ENCODE measurements at places on chromosomes 2 and 18.

GRCh38 chr2:158021226-158021625 lies 80.5 kb upstream of the UPP2 start:
- no peak for DNase-seq

- DNase-seq: no peak
Measured at GRCh38 chr2:239274391-239275043, 126.3 kb downstream of the HDAC4 start.

- DNase-seq: no peak
Measured at GRCh38 chr2:174005801-174006419, 40.7 kb upstream of the SP3 start.

DNA sequence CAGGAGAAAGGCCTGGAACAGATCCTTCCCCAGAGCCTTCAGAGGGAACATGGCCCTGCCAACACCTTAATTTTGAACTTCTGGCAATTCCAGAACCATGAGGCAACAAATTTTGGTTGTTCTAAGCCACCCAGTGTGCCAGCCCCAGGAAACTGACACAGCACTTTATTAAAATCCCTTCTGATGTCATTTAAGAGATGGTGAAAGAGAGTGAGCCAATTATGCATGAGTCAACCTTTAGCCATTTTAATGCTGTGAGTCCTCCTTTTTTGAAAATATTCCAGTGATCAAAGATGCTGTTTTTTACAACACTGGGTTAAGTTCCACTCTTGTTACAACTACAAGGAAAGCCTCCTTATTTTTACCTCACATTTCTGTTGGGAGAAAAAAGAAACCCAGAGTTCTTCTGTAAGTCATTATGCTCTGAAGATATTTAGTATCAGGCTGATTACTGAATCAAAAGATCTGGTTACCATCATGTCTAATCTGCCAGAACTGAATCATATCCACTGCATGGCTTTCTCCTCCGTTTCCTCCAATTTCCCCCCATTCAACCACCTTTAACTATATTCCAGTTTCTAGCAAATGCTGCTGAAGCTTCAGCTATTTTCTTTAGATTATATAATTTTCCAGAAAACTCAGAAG lies 235.4 kb downstream of the TXNL1 start:
- no peak for DNase-seq

DNA sequence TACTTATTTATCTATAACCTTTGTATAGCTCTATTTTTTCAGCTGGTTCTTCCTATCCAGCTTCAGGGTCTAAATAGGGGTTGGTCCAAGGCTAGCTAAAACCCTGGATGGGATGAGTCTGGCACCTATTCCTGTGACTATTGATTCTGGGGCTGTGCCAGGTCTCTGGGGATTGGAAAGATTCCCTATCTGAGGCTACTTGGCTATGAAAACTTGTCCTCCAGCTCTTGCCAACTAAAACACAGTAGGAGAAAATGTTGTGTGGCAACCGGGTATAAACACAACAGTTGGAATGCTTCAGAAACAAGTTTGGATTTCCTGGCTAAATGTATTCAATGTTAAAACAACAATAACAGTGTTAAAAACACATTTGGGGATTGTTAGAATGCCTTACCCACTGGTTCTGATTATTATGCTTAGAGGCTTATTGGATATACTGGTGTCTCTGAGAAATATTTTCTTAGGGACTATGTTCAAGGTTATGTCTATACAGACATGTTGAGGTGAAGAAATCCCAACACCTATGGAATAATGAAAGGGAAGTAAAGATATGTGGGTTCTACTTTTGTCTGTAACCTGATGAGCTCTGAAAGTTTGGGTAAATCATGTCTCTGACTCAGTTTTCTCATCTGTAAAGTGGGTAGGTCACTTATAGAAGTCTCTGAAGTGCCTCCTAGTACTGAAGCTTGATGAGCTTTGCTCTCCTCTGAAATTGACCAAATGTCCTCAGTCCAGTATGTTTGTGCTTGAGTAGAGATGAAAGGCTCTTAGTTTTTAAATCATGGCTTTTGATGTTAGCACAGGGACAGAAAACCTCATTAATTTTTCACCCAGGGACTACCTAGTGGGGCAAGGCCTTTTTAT lies 460.7 kb downstream of the MTX2 start:
- no peak for DNase-seq

DNA sequence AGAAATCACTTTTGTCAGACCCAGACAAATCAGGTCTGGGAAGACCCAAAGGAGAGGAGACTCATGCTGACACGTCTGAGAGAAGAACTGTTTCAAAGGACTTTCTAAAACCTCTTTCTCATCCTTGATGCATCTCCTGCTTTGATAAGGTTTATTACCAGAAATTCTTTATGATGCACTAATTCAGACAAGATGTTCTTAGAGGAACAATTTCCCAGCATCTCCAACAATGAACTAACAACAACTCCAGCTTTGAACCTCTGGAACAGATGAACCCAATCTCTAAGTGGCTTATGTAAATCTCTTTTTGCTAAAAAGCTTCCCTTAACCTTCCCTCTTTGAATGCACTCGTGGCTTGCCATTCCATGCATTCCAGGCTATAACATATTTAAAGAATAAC lies 15.9 kb upstream of the SERPINB11 start:
- no peak for DNase-seq

- no peak for DNase-seq
Measured at GRCh38 chr2:236577481-236578410, 8.1 kb downstream of the ACKR3 start.

DNA sequence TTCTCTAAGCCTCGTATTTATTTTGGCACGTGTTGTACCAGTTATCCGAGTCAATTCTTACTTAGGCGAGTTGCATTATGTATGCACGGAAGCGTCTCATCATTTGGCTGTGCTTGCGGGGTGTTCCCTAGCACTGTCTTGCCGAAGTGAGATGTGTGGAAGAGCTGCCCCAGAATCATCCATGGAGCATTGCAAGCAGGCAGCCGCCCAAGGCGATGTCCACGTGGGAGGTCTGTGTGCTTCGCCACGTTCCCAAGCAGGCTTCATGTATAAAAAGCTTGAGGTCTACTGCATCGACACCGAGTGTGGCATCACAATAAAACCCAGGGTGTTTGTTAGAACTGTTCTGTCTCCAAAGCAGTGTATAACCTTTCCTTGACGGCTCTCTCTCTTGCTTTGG lies 849.9 kb downstream of the DCDC2C start:
- DNase-seq: no peak

- DNase-seq: no peak
Measured at GRCh38 chr2:232018181-232018580, 56.7 kb downstream of the DIS3L2 start.

DNA sequence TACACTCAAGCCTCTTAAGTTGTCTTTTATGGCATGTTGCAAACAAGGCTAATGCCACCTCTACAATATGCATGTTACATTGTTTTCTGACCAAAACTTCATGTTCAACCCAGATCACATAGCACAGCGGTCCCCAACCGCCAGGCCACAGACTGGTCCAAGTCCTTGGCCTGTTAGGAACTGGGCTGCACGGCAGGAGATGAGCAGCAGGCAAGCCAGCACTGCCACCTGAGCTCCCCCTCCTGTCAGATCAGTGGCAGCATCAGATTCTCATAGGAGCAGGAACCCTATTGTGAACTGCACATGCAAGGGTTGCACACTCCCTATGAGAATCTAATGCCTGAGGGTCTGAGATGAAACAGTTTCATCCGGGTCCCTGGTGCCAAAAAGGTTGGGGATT lies 324.8 kb upstream of the CHAC2 start:
- no peak for DNase-seq

DNA sequence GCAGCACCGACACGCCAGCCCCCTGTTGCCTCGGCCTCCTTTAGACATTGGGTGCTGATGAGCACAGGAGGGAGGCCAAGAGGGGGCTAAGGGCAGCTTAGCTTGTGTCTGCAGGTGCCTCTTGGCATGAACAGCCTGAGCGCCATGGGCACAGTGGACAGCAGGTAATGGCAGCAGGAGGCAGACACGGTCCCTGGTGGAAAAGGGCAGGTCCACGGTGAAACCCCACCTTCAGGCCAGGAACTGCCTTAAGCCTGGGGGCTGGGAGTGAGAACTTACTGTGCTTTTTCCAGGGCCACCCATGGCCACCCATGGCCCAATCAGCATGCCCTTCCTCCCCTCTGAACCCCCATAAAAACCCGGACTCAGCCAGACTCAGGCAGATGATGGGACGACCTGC lies 633.4 kb upstream of the TMEFF2 start:
- no peak for DNase-seq

DNA sequence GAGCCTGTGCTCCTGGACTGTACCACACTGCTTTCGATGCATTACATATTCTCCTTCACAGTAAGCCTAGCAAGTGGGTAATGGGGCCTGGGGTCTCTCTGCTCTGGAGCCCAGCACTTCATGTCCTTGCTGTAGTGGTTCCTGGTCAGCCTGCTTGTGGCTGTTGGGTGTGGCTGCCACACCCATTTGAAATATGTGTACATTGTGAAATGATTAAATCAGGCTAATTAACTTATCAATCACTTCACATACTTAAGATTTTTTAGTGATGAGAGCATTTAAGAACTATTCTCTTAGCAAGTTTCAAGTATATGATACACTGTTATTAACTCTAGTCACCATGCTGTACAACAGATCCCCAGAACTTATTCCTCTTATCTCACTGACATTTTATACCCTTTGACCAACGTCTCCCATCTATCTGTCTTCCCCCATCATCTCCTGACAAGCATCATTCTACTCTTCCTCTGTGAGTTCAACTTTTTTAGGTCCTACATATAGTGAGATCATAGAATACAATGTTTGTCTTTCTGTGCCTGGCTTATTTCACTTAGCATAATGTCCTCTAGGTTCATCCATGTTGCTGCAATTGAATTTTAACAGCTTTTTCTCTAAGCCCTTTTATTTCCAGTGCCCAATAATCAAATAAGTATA lies 92.1 kb downstream of the LYPD6 start:
- no peak for DNase-seq

GRCh38 chr2:224038049-224038829 lies 847 bp downstream of the SERPINE2 start:
- DNase-seq: peak; percentile 70

DNA sequence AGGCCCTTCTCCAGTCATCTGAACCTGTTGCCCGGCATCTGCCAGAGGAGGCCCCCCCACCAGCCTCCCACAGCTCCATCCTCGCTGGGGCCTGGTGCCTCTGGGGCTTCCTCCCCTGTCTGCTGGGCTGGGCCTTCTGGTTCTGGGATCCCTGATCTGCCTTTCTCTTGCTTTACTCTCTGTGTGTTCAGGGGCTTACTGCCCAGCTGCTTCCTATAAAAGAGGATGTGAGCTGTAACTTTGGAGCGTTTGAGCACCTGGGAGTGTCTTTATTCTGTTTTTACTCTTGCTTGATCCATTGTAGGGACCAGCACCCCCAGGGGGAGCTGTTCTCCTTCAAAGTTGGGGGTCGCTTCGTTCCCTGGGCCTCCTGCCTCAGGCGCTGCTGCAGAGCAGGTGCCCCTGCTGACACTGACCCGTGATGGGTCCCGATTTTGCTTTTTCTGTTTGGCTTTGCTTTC lies 23.1 kb upstream of the FAHD2A start:
- no peak for DNase-seq

- no peak for DNase-seq
Measured at GRCh38 chr2:5111581-5111980, 580.6 kb upstream of the SOX11 start.

GRCh38 chr2:48545244-48545643 lies 15.3 kb downstream of the STON1 start:
- no peak for DNase-seq

GRCh38 chr2:235803028-235803427 lies 309.2 kb downstream of the AGAP1 start:
- no peak for DNase-seq

- DNase-seq: no peak
Measured at GRCh38 chr2:43897492-43897891, 58.7 kb downstream of the ABCG8 start.

GRCh38 chr18:49400398-49401072 lies 59.9 kb downstream of the DYM start:
- DNase-seq: no peak

DNA sequence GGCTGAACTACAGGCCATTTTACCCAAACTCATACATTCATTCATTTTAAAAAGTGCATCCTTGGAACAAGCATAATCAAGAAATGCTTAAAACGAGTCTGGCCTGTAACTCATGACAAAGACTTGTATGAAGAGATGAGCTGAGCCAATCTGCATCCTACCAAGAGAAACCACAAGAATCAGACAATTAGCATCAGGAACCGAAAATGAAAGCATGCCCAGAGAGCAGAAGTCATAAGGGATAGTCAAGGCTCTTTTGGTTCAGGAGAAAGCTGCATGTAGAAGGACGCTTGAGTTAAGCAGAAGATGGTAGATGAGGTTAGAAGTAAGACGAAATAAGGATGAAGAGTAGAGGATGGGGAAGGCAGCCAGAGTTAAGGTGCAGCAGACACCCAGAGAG lies 137.0 kb upstream of the CTNNA2 start:
- no peak for DNase-seq

DNA sequence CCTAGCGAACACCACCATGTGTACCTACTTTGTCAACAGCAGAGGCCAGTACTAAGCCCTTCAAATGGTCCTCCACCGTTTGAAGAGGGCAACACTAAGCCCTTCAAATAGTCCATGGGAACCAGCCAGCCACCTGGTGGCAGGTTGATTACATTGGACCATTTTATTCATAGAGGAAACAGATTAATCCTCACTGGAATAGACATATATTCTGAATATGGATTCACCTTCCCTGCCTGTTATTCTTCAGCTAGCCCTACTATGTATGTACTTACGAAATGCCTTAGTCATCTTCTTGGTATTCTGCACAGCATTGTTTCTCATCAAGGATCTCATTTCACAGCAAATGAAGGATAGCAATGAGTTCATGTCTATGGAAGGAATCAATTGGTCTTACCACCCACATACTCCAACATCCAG lies 10.0 kb upstream of the ZNF396 start:
- DNase-seq: no peak

- no peak for DNase-seq
Measured at GRCh38 chr2:163563336-163563735, 172.5 kb downstream of the FIGN start.

- DNase-seq: no peak
Measured at GRCh38 chr18:12765126-12765525, 62.3 kb downstream of the PSMG2 start.

- DNase-seq: no peak
Measured at GRCh38 chr2:145339646-145340045, 819.7 kb upstream of the ZEB2 start.

DNA sequence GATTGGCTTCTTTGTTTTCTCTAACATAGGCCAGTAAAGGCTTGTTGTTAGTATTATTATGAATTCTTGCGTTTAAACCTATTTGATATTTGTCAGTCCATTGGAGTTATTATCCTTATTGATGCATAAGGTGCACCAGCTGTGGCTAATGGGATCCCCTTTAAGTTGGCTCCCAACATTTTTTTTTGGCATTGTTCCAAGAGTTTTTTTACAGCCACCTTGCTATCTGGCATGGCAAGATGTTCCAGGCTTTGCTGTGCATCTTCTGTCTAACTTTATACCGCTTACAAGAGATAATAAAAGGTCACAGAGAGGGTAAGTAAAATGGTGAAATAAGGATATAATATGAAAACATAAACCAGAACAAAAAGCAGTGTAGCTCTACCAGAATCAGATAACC lies 157.5 kb upstream of the TACR1 start:
- DNase-seq: no peak

Data from activated effector memory CD4-positive, alpha-beta T cell treated with anti-CD3 and anti-CD28 coated beads, Interleukin-2, amount 50 U/mL, for 16 hours (primary cell).